ENCODE measurements at places on chromosomes 2 and 18. TPM values are rescaled to one million over a fixed set of nuclear protein-coding genes. Genes with fewer than 3 reads are reported as not detected.

Gene STON1
- 68.0 TPM for total RNA-seq

- DNase-seq = no peak
Observed at GRCh38 chr2:30450025-30450424, 3.0 kb downstream of the LCLAT1 start.

GRCh38 chr2:96493072-96493471 lies 12.1 kb downstream of the NEURL3 start:
- DNase-seq = no peak

DNA sequence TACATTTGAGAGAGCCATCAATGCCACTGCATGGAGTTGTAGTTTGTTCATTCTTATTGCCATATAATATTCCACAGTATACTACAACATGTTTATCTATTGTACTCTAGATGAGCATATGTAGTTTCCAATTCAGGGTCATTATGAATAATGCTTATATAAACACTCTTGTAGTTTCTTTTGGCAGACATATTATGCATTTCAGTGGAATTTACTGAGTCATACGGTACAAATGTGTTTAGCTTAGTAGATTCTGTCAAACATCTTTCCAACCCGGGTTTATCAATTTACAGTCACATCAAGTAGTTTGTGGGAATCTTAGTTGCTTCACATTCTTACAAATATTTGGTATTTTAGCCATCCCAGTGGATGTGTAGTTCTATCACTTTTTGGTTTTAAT lies 161.1 kb downstream of the KCNH7 start:
- DNase-seq = no peak

Gene MYO3B
- 2.8 TPM for total RNA-seq

Gene SP140
- total RNA-seq = 1.8 TPM

GRCh38 chr2:196827356-196827755 lies 18.2 kb upstream of the C2orf66 start:
- no peak for DNase-seq

DNA sequence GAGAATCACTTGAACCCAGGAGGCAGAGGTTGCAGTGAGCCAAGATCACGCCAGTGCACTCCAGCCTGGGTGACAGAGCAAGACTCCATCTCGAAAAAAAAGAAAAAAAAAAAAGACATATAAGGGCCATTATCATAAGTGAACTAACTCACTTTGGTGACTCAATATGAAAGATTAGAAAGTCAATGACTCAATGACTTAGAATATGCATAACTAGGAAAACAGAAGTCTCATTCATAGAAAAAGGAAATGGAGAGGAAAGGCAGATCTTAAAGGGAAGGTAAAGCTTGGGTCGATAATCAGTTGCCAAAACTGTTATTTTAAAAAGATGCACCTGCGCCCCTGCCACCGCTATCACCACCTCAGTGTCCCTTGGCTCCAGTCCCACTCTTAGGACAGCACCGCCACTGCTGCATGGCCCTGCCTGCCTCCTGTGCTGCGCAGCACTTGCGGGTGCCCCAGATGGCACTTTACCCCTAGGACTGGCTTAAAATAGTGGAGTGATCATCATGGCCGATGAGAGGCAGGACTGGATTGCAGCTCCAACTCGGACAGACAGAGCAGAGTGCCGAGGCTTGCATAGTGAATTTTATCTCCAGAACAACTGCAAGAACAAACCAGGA lies 54.7 kb downstream of the INO80D start:
- DNase-seq = no peak

All from urinary bladder (tissue), 4 donors.